BJ (cell line): ENCODE measurements at places on chromosomes 11 and 22. TPM values are rescaled to one million over a fixed set of nuclear protein-coding genes. Genes with fewer than 3 reads are reported as not detected.

DNA sequence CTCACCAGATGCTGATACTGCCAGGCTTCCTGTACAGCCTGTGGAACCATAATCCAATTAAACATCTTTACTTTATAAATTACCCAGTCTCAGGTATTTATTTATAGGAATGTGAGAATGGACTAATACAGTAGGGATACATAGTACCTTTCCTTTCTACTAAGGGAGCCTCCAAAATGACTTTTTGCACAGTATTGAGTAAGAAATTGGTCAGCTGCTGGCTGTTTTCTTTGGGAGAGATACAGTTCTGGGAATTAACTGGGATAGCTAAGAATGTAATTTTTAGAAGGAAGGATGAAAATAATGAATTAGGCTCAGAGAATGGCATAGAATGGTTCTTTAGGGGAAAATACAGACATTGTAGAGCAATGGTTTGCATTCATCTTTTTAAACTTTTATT, 426.0 kb upstream of the DDI1 start:
- no peak for DNase-seq

DNA sequence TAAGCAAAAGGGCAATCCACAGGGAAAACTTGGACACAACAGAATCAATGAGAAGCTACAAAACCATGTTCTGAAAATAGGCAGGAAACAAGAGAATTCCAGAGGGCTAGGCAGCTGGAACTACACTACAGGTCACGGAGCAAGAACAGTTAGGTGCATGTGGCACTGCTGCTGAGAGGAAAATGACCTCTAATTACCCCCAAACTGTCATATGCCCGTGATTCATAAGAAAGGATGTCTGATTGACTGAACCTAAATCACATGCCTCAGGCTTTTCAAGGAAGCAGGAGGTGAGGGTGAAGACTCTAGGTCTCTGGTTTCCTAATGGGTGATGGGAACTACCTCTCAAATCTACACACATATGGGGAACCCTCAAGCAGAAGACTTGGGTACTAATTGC, 17.9 kb upstream of the RRAS2 start:
- DNase-seq: no peak

- DNase-seq: no peak
These were observed 263.2 kb downstream of the BUD13 start for GRCh38 chr11:116509551-116509950.

- DNase-seq: no peak
These were observed 402.4 kb upstream of the LRRC4C start for GRCh38 chr11:41861838-41862237.

DNA sequence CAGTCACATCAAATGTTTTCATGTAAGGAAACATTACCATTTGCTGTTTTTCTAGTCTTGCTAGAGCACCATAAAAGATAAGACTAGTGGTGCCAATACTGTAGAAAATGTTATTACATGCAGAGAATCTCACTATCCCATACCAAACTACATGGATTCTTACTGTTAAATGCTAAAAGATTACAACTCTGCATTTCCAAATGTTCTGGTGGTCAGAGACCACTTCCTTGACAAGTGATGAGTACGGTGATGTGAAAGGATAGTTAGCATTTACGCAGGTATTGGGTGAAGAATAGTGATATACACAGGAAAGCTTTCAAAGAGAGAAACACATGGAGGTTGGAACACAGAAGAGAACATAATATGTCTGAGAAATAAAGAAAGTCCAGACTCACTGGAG, 98.2 kb downstream of the GGTLC2 start:
- DNase-seq: no peak

DNA sequence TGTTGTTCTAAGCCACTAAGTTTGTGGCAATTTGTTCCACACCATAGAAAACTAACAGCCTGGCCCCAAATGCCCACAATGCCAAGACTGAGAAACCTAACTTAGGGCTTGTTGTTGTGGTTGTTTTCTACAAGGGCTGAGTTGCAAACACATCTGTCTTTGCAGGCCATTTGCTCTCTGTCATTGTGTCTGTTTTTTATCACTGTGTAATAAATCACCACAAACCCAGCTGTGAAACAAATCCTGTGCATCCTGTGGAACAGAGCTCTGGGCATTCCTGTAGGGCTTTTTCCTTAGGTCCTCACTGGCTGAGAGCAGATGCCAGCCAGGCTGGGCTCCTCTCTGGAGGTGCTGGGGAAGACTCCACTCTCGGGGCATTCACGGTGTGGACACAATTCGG, 15.7 kb upstream of the SYT8 start:
- DNase-seq: no peak

GRCh38 chr11:8227156-8228152, 36.2 kb downstream of the LMO1 start:
- DNase-seq: no peak

DNA sequence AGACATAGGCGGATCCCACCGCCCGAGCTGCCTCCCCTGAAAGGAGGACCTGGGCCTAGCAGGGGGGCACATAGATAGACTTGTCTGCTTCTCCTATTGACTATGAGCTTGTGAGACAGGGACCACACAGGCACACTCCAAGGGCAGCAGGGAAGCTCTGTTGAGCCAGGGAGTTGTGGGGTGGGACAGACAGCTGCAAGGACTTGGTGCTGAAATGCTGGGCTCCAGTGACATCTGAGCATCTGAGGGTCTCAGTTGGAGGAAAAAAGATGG, 53.4 kb upstream of the ANO1 start:
- DNase-seq: no peak

DNA sequence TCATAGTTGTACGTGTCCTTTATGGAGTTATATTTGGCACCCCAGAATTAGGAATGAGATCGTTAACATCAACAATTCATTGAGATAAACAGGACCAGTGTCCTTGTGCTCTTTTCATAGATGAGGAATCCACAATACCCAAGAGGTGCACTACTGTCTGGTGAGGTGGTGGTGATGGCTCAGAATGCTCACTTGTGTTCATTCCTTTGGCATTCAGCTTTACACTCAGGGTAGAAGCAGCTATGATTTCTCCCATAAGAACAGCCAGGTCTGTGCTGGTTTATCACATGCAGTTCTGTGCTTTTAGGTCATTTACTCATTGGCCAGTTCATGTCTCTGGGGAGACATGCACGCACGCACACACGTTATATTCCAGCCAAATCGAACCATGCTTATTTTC, 167.2 kb downstream of the FAT3 start:
- DNase-seq: no peak

DNA sequence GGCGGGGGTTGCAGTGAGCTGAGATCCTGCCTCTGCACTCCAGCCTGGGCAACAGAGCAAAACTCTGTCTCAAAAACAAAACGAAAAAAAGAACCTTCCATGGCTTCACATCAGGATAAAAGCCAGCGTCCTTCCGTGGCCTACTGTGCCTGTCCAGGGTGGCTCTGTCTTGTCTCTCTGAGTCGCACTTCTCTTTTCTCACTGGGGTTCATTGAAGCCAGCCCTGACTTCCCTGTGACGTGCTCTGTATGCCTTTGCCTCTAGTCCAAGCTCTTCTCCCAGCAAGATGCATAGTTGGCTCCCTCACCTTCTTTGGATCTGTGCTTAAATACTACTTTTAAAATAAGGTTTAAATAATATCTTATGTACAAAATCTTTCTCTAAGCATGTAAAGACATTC, 11.6 kb downstream of the ATXN10 start:
- no peak for DNase-seq

GRCh38 chr11:64027651-64028397, 7.9 kb upstream of the FLRT1 start:
- DNase-seq: no peak

DNA sequence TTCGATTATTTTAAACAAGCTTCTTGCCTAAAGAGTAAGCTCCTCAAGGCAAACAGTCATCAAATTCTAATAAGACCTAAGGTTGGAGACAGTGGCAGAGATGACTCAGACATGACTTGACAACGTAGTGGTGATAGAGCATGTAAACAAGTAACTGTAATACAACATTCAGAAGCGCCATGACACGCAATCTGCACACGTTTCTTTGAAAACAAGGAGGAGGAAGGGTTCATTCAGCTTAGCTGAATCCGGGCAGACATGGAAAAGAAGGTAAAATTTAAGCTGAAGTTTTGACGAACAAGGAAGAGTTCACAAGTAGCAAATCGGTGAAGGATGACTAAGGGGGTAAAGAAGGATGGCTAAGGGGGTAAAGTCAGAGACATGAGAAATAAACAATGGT, 152.4 kb upstream of the ZC3H12C start:
- peak; percentile 37 for DNase-seq

GRCh38 chr22:17786435-17787161, 12.3 kb upstream of the BID start:
- no peak for DNase-seq

DNA sequence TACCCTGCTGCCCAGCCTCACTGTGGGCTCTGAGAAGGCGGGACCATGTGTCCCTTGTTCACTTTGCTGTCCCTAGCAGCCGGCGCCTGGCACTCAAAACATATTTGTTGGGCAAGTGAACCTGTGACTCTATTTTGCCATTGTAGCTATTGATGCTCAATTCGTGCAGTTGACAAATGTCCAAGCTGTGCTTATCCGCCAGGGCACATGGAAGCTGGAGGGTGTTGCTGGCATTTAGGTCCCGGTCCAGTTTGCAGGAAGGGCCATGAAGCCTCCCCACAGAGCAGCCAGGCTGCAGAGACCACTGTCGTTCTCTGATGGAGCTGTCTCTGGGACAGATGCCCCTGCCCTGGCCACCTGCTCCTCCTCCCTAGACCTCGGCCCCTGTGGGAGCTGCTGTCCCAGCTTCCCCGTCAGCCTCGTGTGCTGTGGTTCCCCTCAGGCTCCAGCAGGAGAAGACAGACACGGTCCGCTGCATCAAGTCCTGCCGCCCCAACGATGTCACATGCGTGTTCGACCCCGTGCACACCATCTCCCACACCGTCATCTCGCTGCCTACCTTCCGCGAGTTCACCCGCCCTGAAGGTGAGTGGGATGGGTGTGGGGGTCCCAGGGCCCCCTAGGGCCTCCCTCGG, 71.5 kb downstream of the FBLN1 start:
- DNase-seq: no peak

GRCh38 chr11:111777094-111778046, 11.2 kb upstream of the PPP2R1B start:
- DNase-seq: no peak

- no peak for DNase-seq
These were observed 149.1 kb upstream of the RASSF10 start for GRCh38 chr11:12859872-12860657.

- DNase-seq: no peak
These were observed 10.4 kb upstream of the TUB start for GRCh38 chr11:8070417-8071115.

DNA sequence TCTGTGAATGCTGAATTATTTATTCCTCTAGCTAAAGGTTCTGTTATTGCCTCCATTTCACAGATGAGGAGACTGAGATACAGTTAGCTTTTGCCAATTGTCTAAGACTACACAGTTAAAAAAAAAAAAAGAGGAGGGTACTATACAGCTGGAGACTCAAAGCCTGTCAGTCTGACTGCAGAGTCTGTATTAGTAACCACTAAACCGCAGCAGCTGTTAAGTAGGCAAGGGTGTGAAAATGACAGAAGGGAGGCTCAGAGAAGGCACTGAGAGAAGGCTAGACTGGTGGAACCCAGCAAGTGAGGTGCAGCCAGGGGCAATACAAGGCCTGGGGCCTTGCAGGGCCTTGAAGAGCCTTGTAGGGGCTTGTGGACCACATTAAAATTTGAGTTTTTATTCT, 181.2 kb downstream of the CSNK2A3 start:
- no peak for DNase-seq

DNA sequence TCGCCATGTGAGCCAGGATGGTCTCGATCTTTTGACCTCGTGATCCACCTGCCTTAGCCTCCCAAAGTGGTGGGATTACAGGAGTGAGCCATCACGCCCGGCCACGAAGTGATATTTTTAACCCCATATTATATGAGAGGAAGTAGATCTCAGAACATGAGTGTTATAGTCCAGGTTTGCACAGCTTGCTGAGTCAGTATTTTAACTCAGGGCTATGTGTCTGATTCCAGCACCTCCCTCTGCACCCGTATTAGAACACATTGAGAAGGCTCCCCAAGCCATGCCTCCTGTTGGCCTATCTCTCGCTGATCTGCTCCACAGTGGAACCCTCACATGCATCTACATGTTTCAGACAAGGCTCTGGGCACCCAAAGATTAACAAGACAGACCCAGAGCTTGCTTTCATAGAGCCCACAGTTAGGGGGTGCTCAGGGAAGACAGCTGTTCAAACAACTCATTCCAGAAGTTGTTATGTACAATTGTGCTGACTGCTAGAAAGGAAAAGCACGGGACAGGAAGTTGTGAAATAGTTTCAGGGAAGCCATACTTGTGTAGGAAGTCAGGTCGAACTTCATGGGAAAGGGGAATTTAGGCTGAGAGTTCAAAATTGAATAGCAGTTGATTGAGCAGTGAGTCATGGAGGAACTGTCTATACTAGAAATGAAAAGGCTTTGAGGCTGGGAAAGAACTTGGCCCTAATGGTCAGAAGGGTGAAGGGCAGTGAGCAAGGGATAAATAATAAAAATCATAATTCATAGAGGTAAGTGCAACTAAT, 49.3 kb upstream of the CLPB start:
- DNase-seq: no peak

DNA sequence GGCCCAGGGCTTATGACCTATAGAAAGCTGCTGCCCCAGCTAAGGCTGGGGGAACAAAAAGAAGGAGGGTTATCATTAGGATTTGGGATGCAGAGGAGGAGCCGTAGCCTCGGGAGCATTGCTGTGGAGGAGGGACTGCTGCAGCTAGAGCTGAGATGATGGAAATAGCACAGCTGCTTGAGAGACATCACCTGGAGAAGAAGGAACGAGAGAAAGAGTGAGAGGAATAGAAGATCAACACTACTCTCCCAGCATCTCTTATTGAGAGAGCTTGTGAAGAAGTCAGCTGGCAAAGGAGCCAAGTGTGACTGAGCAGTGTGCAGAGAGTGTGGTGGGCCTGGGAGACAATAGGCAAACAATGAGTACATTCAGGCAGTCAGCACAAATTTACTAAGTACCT, 100.7 kb upstream of the PLET1 start:
- DNase-seq: no peak

DNA sequence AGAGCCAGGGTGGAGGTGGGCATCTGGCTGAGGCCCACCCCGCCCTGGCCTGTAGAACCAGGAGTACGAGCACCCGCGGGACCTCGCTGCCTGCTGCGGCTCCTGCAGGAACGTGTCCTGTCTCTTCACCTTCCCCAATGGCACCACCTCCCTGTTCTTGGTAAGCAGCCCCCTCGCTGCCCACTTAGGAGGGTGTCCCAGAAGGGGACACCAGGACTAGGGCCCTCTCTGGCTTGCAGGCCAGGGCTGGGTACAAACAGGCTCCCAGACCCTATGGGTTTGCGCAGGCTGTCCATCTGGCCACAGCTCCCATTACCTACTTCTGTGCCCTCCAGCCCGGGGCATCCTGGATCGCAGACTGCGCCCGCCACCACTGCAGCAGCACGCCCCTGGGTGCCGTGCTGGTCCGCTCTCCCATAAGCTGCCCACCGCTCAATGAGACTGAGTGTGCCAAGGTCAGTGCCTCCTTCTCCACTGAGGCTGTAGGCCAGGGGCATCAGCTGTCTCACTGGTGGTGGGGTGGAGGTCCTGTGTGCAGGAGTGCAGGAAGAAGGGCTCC, 77.5 kb upstream of the MYOD1 start:
- no peak for DNase-seq

The ALDH3B1 gene
- 48.4 and 74.2 TPM in 2 replicates for polyA plus RNA-seq

The SERPIND1 gene
- polyA plus RNA-seq: not detected in 2 replicates

The OR8G1 gene
- polyA plus RNA-seq: not detected in 2 replicates

The SLC43A1 gene
- polyA plus RNA-seq: 11.8 and 23.4 TPM in 2 replicates

The UBQLNL gene
- 0.25 and 0.31 TPM in 2 replicates for polyA plus RNA-seq

The GPHA2 gene
- not detected in 2 replicates for polyA plus RNA-seq
